NCI-H2029 treated with DMSO at 0.1 percent for 48 hours (cell line): ENCODE measurements at places on chromosomes 13 and 19.

DNA sequence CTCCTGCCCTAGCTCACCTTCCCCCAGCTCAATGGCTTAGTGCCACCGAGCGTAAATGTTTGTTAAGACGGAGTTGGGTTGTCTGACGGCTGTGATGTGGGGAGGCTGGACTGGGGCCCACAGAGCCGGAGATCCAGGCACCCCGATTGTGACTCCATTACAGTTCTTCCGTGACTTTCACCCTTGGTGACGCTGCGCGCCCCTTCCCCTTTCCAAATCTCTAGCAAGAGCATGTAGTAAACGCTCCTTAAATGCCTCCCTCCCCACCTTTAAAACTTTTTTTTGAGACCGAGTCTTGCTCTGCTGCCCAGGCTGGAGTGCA is 829 bp downstream of the REEP6 start:
- DNase-seq, result no peak

DNA sequence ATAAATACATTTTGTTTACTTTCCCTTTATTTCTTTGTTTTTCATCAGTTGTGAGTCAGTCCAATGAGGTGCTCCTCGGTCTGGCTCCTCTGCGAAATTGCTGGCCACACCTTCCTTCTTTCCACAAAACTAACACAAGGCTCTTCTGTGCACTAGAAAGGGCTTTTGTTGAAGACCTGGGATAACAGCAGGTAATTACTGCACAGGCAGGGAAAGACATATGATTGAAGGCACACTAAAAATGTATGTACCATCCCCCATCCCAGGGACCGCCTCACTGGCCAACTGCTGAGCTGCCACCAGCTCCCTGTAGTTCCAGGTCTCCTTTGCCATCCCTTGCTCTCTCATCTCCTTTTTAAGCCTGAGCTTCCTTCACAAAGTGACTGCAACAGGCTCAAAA is 180.5 kb downstream of the EFNB2 start:
- DNase-seq, result no peak

DNA sequence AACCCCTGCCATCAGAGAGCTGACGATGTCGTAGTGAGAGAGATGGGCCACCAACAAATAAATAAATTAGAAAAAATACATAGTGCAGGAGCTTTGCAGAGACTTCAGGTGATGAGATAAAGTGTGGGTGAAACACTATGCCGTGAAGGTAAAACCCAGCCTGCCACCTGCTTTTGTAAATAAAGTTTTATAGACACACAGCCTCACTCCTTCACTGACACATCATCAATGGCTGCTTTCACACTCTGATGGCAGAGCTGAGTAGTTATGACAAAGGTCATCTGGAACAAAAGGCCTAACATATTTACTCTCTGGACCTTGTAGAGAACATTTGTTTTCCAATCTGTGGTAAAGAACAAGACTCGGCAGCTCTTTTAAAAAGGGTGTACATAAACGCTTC is 45.0 kb downstream of the MBD3L2B start:
- no peak for DNase-seq

DNA sequence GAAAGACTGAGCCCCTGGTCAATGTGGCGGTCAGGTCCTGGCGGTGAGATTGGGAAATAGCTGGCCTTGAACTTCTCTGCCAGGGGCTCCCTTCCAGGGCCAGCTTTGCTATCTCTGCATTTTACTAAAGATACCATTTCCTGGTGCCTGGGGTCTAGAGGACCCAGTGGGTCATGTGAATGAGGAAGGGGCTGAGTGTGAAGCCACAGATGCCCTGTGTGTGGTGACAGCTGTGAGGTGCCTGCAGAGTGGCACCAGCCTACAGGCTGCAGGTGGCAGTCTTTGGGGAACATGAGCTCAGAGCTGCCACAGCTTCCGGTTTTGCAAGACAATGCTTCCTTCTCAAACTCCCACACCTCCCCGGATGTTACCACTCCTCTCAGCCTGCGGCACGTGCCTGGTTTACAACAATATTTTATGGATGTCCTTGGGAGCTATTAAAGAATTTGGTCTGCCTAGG is 5.2 kb upstream of the MLNR start:
- no peak for DNase-seq

GRCh38 chr13:97116754-97117153 is 105.4 kb upstream of the MBNL2 start:
- peak; percentile 26 for DNase-seq

GRCh38 chr19:52646571-52647217 is 8.5 kb upstream of the ZNF83 start:
- DNase-seq, result no peak

DNA sequence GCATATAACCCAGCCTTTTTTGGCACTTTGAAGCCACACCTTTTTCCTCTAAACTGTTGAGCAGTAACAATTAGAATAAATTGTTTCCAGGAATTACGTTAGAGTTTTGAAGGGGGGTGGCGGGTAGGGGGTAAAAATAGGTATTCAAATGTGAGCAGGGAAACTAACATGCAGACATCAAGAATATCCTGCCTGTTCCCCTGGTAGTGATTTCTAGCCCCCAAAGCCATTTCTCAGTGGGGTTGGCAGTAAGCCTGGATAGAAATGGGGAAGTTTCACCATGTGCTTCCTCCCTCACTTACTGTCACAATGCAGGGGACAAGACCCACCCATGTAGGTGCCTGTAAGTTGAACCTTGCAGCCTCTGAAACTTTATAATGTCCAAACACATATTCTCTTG is 3.8 kb downstream of the DOCK9 start:
- DNase-seq, result no peak

DNA sequence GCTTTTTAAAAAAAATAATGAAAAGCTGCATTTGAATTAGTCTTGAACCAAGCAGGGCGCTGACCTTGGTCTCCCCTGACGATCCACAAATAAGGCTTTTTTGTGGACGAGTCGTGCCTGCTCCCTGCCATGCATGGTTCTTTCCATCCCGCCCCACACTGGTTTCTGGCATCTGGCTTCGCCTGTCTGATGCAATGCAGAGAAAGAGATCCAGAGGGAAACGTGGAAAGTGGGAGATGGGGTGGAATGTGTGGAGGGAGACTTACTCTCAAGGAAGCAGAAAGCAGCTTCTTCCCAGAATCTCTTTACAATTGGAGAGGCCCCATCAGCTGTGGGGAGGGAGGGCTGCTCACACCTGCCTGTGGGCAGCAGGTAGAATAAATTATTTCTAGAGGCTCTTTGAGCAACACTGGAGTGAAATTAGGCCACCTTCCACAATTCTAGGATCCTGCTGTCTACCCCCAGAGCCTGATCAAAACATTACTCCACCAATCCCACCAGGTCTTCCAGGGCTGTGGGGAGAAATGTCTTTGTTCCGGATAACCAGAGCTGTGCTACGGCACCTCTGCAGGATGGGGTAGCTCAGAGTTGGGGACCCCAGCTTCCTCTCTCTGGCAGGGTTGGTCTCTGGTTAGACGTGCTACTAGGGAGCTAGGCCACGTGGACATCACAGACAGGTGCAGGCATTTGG is 183.5 kb downstream of the UQCRFS1 start:
- no peak for DNase-seq

GRCh38 chr13:103898481-103898880 is 832.3 kb upstream of the SLC10A2 start:
- no peak for DNase-seq

DNA sequence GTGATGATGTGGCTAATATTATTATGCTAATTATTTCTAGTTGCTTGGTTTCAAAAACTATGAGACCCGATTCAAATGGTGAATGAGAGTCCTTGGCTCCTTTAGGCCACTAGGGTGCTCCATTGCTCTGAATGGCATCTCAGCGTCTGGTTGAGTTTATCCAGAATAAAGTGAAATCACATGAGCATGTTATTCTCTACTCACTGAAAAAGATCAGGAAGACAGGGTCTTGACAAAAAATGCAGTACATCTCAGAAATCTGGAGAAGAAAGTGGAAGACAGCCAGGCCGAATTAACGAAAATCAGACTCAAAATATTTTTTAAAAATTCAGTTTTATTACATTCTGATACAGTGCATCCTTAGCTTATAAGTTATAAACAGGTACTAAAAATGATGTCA is 516.2 kb downstream of the MYO16 start:
- DNase-seq, result peak; percentile 50

GRCh38 chr13:67726979-67727378 is 496.8 kb upstream of the PCDH9 start:
- no peak for DNase-seq

GRCh38 chr19:45827459-45828093 is 12.5 kb upstream of the RSPH6A start:
- DNase-seq, result no peak

- peak; percentile 2 for DNase-seq
Measured at GRCh38 chr13:79541426-79542049, 60.6 kb downstream of the NDFIP2 start.

DNA sequence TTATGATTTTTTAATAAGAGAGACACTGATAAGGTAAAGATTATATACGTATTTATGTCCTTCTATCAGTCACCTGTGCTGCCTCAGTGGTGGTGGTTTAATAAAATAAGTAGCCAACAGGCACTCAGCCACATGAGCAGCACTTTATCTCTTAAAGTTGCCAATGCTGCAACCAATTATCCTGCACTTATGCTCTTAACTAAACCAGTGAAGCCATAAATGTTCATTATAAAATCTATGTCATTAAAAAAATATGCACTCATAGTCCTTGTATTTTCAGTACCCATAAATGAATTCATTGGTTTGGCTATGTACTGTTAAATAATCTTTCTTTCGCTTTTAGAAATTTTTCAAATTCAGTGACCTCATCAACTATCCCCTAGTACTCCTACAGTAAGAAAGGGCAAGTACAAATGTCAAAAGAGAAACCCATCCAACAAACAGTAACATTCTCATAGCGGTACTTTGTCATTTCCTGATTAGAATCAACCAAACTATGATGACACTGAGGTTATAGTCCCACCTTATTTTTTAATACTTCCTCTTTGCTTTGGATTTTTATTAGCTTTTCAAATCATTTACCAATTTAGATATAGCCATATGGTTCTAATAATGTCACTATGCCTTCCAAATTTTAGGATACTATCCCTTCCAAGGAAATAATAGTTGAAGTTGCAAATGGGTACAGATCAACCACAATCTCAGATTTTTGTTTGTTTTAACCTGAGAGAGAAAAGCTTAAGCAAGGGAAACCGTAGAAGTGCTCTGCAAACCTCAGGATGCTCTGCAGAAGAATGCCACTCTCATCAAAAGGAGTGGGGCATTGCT is 190.9 kb downstream of the KLF12 start:
- no peak for DNase-seq
